ENCODE measurements at places on chromosomes 11 and 22.

DNA sequence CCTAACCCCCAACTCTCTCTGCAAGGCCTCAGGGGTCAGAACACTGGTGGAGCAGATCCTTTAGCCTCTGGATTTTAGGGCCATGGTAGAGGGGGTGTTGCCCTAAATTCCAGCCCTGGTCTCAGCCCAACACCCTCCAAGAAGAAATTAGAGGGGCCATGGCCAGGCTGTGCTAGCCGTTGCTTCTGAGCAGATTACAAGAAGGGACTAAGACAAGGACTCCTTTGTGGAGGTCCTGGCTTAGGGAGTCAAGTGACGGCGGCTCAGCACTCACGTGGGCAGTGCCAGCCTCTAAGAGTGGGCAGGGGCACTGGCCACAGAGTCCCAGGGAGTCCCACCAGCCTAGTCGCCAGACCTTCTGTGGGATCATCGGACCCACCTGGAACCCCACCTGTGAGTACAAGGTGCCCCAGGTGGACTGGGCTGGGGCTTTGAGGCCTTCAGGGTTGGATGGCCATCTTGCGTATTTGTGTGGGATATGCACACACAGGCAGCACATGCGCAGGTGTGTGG, at the start of gene BEST1:
Gene BEST1 (plus strand): TSS at position 317 of the 513 bp plus-strand sequence. CDS start 1,456 bp downstream, outside the sequence.
- no peak for DNase-seq

GRCh38 chr22:26463688-26464087, 19.9 kb downstream of the HPS4 start:
- no peak for DNase-seq

GRCh38 chr11:122330279-122330965, 214.4 kb upstream of the BLID start:
- no peak for DNase-seq

DNA sequence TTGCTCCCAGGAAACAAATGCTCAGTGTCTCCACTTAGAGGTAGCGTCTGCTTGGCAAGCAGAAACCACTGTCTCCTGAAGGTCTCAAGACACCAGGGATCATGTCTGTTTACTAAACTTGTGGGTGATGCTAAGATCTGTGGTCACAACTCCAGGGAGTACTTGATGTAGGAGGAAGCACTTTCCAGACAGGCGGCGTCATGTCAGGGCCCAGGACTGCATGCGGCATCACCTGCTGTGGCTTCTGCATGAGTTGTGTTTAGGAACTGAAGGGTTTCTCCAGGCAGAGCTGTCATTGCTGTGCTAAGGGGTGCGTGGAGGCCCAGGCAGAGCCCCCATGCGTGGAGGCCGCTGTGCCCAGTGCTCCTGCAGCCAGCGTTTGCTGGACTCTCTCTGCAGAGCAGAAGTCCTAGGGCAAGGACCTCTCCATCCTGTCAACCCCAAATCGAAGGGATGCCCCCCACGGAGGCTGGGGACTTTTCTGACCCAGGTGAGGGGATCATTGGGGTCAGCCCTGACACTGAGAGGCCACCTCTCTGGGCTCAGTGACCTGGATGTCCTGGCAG, 8.1 kb upstream of the PANX2 start:
- no peak for DNase-seq

- DNase-seq = no peak
Measured at GRCh38 chr22:32164075-32164860, 5.2 kb upstream of the C22orf42 start.

DNA sequence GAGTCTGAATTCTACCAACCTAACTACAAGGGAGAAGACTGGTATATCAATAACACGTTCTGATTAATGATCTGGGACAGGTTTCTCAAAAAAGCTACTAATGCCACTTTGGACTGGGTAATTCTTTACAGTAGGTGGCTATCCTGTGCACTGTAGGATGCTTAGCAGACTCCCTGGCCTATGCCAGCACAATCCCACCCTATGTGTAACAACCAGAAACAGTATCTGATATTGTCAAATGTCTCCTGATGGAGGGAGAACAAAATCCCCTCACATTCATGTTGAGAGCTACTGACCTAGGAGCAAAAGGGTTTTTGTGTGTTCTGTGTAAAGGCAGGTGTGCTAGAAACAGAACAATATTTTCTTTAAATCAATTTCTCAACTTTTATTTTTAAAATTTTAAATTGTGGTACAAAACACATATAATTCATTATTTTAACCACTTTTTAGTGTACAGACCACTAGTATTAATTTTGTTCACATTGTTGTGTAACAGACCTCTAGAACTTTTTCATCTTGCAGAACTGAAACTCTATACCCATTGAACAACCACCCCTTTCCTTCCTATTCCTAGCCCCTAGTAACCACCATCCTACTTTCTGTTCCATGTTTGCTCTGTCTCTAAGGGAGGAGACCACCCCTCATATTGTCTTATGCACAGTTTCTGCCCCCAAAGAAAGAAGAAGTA, 2.1 kb upstream of the MS4A6A start:
- DNase-seq = no peak

DNA sequence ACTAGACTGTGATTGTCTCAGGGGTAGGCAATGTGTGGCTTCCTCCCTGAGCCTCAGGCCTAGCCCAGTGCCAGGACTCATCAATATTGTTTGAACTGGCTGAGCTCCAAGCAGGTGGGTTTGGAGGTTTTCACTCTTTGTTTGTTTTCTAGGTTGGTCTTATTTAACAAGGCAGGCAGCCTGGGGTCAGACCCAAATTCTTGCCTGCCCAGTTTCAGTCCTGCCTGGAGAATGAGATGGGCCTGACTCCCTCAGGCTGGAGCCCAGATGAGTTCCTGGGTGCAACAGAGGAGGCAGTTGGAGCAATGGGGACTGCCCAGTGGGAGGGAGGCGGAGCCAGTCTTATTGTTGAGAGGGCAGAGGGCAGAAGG, 28.3 kb upstream of the TP53I11 start:
- no peak for DNase-seq

- DNase-seq = no peak
Measured at GRCh38 chr11:89498845-89499448, 7.8 kb upstream of the NOX4 start.

DNA sequence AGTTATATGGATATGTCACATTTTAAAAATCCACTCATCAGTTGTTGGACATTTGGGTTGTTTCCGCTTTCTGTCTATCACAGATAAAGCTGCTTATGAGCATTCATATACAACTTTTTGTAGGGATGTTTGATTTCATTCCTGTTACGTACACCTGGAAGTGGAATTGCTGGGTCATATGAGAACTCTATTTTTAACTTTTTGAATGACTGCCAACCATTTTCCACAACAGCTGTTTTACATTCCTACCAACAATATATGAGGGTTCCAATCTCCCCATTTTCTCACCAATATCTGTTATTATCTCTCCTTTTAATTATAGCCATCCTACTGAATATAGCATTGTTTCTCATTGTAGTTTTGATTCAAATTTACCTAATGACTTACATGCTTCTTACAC, 172.0 kb downstream of the UVRAG start:
- DNase-seq = no peak

GRCh38 chr22:20388200-20388599, 5.8 kb upstream of the ZNF74 start:
- no peak for DNase-seq

DNA sequence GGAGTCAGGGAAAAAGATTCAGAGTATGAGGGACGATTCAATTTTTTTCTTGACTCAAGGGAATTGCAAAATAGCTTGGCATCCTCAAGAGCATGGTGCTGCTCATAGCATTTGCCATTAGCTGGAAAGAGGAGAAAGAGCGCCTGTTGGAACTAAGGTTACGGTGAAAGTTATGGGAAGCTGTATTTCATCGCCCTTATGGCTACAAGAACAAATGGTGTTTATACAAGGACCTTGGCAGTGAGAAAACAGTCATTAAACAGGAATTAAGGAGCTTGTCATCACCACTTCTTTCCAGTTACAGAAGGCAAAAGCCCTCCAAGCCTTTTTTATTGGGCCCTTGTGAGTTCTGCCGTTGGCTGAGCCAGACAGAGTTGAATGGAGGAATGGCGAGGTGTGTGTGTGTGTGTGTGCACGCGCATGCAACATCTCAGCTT, 74.2 kb downstream of the ALX4 start:
- DNase-seq = no peak

DNA sequence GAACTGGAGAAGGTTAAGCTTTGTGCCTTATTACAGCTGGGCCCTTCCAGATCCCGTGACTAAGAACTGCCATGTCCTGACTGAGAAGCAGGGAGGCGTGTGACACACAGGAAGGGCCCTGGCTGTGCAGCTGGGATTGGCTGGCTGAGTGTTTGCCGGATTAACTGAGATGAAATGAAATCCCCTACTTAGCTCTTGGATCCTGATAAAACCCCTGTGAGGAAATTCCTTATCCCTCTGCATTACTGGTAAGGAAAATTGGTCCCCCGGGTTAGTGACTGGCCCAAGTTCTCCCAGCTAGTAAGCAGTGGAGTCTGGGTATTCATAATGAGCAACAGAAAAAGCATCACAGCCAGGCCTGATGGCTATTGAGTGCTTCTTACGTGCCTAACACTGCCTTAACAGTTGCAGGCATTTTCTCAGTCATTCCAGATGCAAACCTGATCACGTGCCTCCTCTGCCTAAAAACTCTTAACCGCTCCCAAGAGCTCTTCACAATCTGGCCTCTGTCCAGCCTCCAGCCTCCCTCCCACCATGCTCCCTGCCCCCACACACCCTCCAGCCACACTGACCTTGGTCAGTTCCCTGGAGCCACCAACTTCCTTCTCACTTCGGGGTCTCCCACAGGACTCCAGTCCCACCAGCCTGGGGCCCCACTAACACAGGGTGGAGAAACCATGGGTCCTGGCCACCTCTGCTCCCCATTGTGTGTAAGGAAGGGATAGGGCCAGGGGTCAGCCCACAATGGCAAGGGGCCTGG, 37.8 kb downstream of the ARRB1 start:
- DNase-seq = no peak

- DNase-seq = no peak
Measured at GRCh38 chr22:42928969-42929837, 72.1 kb upstream of the ARFGAP3 start.

DNA sequence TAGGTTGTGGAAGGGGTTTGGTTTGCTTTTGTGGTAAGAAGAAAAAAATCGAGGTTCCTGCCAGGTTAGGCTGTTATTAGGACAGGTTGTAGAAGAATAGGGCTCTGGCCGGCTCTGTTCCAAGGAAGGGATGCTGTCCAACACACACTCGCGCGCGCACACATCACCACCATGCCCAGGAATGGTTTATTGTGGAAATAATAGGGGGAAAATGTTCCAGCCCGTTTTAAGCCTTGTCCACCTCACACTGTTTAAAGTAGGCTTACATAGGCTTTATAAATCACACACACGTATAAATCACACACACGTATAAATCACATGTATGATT, 1.2 kb upstream of the ARHGAP20 start:
- no peak for DNase-seq

GRCh38 chr11:9562716-9563115, 10.8 kb upstream of the WEE1 start:
- DNase-seq = peak; percentile 12

DNA sequence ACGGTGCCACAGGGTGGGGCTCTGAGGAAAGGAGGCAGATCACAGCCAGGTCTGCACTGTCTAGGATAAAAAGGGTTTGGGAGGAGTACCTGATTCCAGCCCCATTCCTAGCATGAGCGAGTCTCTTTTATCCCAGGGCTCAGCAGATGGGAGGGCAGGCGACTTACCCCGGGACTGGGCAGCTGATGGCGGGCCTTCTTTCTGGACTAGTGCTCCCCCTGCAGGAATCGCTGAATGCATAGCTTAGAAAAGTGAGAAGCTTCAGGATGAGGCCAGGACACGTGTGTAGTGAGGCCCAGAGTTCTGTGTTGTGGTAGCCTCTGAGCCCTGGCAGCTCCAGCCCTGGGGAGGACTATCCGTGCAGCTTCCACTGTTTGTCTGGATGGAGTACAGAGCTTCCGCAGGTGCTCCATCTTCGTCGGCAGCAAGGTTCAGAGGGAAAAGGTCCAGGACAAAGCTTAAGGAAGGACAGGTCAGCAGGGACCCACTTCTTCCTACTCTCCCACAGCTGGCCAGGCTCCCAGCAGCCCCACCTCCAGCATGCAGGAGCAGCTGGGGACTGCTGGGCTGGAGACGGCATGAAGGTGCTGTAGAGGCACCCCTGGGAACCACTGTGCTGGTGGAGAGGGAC, 30.4 kb downstream of the COMMD9 start:
- DNase-seq = peak; percentile 44

DNA sequence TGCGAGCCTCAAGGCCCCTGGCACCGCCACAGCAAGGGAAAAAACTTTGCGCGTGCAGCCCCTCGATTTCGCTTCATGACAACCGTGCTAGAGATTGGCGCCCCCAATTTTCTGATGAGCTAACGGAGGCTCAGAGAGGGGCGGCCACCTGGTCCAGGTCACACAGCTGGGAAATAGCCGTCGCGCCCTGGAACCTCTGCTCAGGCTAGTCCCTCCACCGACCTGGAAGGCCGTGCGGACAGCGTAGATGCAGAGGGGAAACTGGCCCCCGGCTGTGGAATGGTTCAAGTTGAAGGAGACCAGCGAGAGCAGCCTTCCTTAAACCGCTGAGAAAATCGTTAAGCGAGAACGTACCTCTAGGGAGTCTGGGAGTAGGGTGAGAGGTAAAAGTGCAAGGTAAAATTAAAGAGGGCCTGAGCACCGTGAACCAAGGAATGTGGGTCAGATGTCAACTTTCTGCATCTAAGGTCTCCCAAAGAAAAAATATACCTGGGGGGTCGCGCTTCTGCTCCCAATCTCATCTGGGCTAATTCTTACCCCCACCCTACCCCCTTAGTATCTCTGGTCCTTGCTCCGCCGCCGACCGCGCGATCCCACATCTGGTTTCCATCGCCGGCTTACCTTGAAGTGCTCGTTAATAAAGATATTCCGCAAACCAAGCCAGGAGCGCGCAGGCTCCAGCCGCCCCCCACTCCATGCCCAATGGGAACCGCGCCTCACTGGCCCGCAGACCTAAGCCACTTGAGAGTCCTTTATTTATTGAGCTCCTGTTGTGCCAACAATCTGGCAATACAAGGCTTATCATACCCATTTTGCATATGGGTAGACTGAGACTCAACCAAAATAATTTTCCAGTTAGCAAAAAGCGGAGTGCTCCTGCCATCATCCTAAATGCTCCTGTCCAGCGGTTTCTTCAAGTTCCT, 1.7 kb upstream of the ALX4 start:
- DNase-seq = no peak

DNA sequence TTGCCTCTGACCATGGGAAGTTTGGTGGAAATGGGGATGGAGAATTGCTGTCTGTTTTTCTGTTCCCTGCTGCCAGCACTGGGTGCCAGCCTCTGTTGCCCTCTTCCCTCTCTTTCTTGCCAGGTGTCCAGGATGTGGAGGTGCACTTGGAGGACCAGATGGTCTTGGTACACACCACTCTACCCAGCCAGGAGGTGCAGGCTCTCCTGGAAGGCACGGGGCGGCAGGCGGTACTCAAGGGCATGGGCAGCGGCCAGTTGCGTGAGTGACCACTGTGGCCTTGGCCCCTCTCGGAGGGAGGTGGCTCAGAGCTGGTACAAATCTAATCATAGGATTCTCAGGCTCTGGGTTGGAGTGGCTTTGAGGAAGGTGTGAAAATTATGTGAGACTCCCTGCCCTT, 6.0 kb downstream of the CCS start:
- DNase-seq = no peak

- no peak for DNase-seq
Measured at GRCh38 chr22:26483043-26483438, 542 bp downstream of the HPS4 start.

Data from activated CD4-positive, alpha-beta T cell treated with anti-CD3 and anti-CD28 coated beads for 48 hours (primary cell).